ENCODE measurements at places on chromosomes 7 and 10. TPM values are rescaled to one million over a fixed set of nuclear protein-coding genes. Genes with fewer than 3 reads are reported as not detected.

The NXPH1 gene
- total RNA-seq: not detected

The CD36 gene
- 1.4 TPM for total RNA-seq

DNA sequence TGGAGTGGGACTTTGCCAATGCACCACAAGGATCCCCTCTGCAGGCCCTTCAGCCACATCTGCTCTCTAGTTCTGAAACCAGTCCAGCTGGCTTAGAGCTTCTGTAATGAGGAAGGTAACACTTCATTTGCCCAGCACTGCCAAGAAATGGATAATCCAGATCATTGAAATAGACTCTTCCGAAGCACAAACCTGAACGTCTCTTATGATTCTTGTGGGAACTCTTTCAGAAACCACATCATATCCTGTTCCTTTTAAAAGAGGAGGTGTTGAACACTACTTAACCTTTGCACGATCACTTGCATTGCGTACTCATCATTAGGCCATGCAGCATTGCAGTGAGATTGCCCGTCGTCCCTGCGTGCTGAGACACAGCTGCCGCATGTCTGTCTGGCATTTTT lies 25.8 kb upstream of the PLPP4 start:
- DNase-seq: no peak

- DNase-seq: no peak
Measured at GRCh38 chr7:50409856-50410745, 40.0 kb downstream of the FIGNL1 start.

DNA sequence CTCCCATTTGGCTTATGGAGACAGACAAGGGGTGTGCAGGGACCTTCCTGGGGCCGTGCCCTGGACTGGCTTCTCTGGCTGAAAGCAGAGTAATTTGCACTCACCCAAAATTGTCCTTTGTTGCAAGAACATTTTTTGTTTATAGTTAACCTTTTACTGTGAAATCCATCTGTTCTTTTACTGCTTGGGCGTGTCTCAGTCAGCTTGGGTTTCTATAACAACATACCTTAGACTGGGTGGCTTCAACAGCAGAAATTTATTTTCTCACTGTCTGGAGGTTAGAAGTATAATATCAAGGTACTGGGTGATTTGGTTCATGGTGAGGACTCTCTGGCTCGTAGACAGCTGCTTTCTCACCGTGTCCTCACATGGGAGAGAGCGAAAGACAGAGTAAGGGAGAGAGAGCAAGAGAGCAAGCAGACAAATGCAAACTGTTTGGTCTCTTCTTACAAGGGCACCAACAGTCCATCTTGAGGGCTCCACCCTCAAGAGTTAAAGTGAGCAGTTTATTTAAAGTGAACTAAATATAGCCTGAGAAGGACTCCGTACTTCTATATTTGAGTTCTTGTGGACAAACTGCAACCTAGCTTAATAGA lies 131.0 kb upstream of the NPY start:
- DNase-seq: no peak

GRCh38 chr10:107733328-107734130 lies 569.0 kb upstream of the SORCS1 start:
- no peak for DNase-seq

The SLC13A4 gene
- total RNA-seq: not detected

DNA sequence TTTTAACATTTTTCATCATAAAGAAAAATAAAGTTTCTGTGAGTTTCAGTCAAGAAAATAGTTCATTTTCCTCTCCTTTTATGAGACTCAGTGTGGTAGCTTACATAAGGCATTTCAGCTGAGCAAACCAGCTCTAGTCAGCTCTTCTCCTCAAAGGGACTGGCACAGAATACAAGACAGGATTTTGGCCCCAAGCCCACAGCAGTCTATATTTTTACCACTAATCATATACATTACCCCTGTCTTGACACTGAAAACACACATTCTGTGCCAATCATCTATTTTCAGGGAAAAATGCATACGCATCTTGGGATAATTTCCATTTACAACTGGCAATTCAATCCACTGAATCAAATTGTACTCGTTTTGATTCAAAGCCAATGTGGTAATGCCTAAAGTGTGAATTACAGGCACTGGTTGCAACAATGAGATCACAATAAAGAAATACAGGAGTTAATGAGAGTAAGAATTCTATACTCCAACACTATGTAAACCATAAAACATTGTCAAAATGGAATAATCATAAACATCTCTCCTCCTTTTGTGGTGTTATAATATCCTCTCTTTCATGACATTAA lies 186.4 kb downstream of the CACNA2D1 start:
- no peak for DNase-seq

All from CD4-positive, alpha-beta T cell (primary cell).